ENCODE measurements at places on chromosomes 12 and 14. TPM values are rescaled to one million over a fixed set of nuclear protein-coding genes. Genes with fewer than 3 reads are reported as not detected.

- no peak for DNase-seq
Observed at GRCh38 chr12:3743803-3744202, 9.1 kb downstream of the CRACR2A start.

DNA sequence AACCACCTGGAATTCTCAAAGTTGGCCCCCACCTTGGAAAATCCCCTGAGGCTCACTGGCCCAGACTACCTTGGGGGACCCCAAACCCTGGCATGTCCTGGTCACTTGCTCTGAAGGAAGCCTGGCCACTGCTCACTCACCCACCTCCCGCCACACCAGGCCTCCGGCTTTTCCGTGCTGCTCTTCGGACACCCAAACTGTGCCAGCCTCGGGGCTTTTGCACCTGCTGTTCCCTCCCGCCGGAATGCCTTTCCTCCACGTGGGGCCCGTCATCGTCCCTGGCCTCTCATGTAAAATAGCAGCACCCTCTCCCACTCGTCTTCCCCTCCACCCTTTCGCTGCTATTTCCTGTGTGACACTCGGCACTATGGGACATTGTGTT is 87.2 kb upstream of the NCOR2 start:
- no peak for DNase-seq

- DNase-seq, result no peak
Observed at GRCh38 chr12:115914122-115914521, 363.4 kb downstream of the MED13L start.

DNA sequence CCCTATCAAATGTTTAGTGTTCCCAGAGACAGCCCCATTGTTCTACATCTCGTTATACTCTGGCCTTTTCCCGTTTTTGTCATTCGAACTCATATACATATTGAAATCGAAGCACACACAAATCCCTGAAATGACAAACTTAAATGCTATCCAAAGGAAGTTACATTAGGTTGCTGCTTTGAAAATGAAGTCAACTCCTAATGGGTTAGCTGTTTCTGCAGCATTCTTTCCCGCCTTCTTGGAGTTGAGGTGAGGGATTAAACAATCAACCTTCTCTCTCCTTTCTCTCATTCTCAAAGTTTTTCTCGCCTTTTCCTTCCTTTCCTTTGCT is 642 bp upstream of the PHC1 start:
- no peak for DNase-seq

EPYC gene
- total RNA-seq, result not detected

- DNase-seq, result no peak
Observed at GRCh38 chr12:56324206-56324605, 8.4 kb upstream of the CNPY2 start.

DNA sequence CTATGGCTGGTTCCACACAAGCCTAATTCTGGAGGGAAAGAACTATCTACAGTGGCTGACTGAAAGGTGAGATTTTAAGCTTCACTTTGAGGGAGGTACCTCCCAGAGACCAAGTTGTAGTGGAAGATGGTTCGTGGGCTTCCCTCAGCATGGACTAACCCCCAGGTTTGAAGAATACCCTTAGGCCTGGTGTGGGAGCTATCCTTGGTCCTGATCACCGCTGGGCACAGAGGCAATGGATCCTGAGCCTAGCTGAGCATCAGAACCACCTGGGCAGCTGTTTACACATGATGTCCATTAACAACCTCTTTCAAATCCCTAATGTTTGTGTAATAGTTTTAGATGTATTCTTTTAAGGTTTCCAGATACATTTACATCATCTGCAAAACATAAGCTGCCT is 10.3 kb downstream of the DAO start:
- DNase-seq, result no peak

DNA sequence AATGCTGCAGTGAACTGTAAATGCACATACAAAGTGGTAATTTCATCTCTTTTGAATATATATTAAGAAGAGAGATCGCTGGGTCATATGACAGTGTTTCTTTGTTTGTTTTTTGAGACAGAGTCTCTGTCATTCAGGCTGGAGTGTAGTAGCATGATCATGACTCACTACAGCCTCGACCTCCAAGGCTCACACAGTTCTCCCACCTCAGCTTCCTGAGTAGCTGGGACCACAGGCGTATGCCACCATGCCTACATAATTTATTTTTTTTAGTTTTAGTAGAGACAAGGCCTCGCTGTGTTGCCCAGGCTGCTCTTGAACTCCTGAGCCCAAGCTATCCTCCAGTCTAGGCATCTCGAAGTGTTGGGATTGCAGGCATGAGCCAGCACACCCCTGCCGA is 62.4 kb upstream of the ACSS3 start:
- no peak for DNase-seq

DNA sequence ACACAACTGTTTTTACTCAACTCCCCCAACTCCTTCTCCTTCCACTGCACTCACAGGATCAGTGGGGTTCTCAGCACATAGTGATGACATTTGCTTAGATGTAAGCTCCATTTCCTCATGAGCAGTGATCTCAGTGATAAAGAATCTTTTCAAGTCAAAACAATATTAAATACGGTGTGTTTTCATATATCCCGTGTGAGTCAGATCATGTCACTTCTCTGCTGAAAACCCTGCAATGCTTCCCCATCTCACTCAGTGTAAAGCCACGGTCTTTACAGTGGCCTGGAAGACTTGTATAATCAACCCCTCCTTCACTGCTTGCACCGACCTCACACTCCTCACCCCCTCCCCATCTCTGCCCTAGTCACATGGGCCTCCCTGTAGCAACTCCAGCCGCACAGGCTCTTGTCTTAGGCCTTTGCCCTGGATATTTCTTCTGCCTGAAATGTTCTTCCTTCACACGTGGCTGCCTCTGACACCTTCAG is 149.7 kb upstream of the ARHGAP5 start:
- DNase-seq, result no peak

- no peak for DNase-seq
Observed at GRCh38 chr12:532908-533565, 73.3 kb downstream of the B4GALNT3 start.

DNA sequence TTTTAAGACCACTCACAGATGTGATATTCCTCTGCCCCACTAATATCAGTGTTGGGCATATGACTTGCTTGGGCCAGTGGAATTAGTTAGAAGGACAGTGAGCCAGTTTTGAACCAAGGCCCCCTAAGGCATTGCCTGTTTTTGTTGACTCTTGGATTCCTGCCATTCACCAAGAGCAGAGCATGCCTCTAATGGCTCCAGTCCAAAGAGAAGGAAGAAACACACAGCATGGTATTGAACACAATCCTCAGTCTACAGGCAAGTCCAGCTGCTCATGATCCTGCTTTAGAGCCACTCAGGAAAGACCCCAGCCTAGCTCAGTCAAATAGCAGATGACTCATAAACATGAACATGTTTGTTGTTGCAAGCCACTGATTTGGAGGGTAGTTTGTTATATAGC is 1201.5 kb downstream of the BCL11B start:
- no peak for DNase-seq

PPM1H gene
- 0.32 TPM for total RNA-seq

KLRD1 gene
- total RNA-seq, result 21.2 TPM

ZFYVE1 gene
- 19.8 TPM for total RNA-seq

DNA sequence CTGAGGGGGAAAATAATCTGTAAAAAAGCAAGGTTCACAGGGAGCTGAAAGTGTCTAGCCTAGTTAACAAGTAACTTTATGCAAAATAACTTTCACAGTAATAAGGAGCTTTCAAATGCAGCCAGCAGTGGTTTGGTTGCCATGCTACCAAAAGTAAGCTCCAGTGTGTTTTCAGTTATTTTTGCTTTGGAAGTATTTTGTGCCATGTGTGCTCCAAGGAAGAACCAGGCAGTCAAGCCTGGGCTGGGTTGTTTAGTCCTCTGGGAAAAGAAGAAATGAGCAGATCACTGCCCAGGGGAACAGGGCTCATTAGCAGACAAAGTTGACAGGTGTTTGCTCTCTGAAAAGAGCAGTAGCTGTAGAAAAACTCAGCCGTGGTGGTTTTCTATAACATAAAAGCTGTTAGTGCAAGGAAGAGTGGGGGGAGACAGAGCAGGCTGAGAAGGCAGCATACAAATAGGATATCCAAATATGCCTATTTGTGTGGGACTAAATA is 92.8 kb upstream of the TMTC2 start:
- no peak for DNase-seq

GRCh38 chr14:53183611-53184010 is 30.5 kb upstream of the DDHD1 start:
- no peak for DNase-seq

CCDC175 gene
- not detected for total RNA-seq

DNA sequence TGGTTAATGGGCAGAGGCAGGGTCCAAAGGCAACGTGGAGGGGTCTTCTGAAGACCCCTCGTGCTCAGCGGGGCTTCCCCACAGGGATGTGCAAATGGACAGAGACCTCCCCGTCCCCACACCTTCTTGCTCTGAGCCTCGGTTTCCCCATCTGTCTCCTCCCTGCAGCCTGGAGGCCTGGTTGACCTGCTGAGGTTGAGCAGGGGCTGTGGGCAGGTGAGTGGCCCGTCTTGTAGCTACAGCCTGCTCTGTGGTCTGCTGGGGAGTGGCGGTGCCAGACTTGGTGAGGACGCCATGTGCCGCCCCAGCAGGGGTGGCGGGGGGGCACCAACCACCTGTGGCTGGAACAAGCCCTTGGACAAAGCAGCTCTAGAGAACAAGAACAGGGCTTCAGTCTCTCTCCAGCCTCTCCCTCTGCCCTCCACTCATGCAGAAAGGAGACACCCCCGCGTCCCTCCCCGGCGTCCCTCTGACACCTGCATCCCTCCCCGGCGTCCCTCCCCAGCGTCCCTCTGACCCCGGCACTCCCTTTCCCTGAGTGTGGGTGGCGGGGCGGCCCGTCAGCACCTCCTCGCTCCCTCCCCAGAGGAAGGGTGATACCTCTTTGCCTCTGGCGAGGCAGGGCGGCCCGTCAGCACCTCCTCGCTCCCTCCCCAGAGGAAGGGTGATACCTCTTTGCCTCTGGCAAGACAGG is 83.7 kb downstream of the NOC4L start:
- DNase-seq, result no peak

DNA sequence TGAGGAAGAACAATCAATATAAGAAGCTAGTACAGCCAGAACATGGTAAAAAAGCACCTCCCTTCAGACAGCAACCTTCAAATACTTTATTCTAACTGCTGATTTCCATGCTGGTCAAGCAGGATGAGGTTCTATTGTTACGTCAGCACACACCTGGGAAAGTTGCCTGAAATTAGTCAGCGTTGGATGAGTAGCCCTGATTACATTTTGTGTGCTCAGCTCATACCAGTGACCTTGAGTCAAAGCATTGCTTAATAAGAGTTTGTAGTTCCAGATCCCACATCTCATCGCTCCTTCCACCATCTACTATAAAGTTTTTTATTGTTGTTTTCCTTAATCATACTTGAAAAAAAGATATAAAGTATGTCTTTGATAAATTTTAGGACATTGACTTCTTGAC is 361.5 kb downstream of the EGLN3 start:
- no peak for DNase-seq

- DNase-seq, result no peak
Observed at GRCh38 chr12:119694111-119694510, 26.2 kb downstream of the PRKAB1 start.

- DNase-seq, result no peak
Observed at GRCh38 chr12:71958457-71958856, 19.8 kb downstream of the TPH2 start.

ITGA7 gene
- 3.0 TPM for total RNA-seq

DNA sequence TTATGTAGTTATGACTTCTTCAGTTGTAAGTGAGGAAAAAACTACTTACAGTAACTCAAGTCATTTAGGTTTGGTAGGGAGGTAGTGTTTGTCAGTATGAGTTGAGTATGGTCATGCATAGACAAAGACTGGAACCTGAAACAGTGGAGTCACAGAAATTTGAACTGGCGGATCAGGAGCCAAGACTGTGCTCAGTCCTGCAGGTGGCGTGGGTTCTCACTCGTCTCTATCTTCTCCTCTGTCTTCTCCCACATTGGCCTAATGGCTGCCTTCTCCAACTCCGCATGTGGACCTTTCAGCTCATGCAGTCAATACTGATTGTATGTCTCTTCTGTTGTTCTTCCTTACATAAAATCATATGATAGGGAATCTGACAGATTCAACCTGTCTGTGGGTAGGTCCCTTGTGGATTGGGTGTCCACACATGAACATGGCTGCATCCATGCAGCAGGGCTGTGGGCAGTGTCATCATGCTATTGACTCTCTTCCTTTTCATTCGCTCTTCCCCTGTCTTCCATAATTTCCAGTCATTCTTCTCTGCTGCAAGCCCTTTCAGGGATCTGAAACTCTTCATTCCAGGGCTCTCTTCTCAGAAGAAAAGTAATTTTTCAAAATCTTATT is 78.8 kb upstream of the NEDD1 start:
- no peak for DNase-seq

MED13L gene
- 133 TPM for total RNA-seq

POMT2 gene
- 13.2 TPM for total RNA-seq

- no peak for DNase-seq
Observed at GRCh38 chr14:57687416-57687815, 178.5 kb downstream of the SLC35F4 start.

- DNase-seq, result no peak
Observed at GRCh38 chr12:24778486-24779304, 170.2 kb downstream of the BCAT1 start.

DNA sequence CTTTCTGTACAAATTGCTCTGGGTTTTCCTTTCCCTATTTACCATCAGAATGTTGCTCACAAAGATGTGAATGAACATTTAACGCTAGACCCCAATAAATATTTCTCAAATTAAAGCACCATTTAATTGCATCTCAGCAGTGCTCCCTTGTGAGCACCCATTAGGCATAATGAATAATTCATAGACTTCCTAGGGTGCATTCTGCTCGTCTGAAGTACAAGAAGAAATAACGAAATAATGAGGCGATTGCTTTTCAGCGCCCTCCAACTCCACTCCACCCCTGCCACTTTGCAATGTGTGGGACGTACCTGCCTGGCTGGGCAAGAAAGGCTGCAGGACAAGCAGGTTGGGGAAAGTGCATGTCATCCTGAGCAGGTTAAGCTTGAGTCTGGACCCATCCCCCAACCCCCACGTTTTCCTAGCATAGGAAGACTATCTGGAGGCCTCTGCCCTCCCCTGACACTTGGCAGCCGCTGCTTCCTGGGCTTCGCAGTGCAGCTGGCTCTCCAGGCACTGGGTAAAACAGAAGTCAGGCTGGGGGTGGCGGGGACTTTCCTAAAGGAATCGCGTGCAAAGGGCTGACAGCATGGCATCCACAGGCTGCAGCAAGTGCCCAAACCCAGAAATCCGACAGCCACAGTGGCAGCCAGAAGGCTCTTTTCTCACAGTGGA is 253.7 kb downstream of the DUSP6 start:
- no peak for DNase-seq

GRCh38 chr14:100552524-100553125 is 34.6 kb downstream of the BEGAIN start:
- DNase-seq, result no peak

GRCh38 chr12:252636-253035 is 10.0 kb downstream of the SLC6A13 start:
- DNase-seq, result no peak

DNA sequence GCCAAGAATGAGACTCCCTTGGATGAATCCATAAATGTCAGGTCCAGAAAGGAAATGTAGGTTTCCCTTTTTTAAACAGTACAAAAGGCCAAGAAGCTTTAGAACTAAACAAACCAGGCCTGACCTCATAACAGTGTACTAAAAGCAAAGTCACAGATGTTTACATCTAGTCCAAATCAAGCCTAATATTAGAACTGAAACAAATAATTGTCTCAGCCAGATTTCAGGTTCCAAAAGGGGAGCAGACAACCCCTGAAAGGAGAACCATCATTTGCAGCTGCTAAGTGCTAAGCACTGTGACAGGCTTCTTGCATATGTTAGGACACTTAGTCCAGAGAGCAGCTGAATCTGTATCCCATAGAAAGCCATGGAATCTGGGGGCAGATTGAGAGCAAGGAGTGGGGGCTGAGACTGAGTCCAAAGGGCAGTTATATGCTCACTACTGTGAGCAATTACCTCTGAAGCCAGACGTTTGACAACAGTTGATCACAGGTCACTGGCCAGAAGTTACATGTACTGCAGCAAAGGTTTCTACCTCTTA is 90.1 kb downstream of the STXBP6 start:
- DNase-seq, result no peak
